ENCODE measurements at places on chromosomes 3 and 15.

- no peak for DNase-seq
Observed at GRCh38 chr15:101013769-101014675, 94.9 kb downstream of the LRRK1 start.

DNA sequence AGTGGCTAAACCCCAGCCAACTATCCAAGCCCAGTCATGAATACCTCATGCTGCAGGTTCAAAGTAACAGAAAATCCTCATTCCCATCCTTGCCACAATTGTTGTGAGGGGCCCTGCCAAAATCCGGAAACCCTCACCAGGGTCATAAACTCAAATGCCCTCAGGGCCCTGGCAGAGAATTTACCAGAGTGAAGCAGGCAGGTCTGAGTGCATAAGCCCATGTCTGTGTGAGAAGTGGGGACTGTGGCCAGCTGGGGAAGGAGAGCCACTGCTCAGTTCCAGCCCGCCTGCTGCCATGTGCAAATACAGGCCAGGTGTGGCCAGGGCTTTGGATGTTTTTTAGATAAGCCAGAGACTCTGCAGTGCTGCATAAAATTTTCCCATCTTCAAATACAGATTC is 7.0 kb downstream of the CEP152 start:
- DNase-seq = no peak

GRCh38 chr3:160574636-160575035 is 9.3 kb upstream of the KPNA4 start:
- no peak for DNase-seq

GRCh38 chr3:135503760-135504686 is 461.5 kb upstream of the PPP2R3A start:
- no peak for DNase-seq

GRCh38 chr15:67043939-67044771 is 21.2 kb upstream of the SMAD3 start:
- no peak for DNase-seq

GRCh38 chr3:26719134-26719533 is 96.6 kb downstream of the LRRC3B start:
- DNase-seq = no peak

DNA sequence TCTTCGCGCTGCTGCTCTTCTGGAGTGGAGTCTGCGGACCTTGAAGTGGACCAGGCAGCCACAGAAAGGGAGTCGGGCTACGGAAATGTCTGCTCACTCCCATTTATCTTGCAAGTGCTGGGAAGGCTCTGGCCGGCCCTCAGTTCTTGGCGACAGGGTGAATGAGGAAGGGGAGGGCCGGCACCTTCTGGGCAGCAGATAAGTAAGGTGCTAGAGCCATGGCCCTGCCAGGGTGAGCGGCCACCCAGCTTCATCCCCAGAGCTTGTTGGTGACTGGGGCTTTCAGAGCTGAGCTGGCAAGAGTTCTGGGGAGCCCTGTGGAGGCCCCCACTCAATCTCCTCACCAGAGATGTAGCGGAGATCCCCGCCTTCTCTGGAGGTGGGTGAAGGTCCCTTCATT is 103.5 kb downstream of the ASB7 start:
- no peak for DNase-seq

- DNase-seq = no peak
Observed at GRCh38 chr3:23888617-23889228, 28.1 kb downstream of the NKIRAS1 start.

- no peak for DNase-seq
Observed at GRCh38 chr3:129276385-129276784, 2.3 kb upstream of the HMCES start.

DNA sequence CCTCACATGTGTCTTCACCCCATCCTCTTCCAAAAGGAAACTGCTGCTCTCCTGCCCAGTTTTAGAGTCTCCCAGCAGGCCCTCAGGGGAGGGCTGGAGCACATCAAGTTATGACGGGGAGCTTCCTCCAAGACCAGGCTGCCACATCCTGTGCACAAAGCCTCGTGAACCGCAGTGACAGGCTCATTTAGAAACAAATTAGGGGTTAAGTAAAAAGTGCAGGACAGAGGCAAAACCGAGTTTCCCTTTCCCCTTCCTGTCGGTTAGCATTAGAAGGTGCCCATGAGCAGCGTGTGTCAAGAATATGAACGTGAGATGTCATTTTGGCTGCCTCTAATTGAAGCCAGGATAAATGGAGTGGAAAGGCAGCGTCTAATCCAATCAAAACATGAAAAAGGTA is 199.7 kb downstream of the ARRDC4 start:
- DNase-seq = no peak

DNA sequence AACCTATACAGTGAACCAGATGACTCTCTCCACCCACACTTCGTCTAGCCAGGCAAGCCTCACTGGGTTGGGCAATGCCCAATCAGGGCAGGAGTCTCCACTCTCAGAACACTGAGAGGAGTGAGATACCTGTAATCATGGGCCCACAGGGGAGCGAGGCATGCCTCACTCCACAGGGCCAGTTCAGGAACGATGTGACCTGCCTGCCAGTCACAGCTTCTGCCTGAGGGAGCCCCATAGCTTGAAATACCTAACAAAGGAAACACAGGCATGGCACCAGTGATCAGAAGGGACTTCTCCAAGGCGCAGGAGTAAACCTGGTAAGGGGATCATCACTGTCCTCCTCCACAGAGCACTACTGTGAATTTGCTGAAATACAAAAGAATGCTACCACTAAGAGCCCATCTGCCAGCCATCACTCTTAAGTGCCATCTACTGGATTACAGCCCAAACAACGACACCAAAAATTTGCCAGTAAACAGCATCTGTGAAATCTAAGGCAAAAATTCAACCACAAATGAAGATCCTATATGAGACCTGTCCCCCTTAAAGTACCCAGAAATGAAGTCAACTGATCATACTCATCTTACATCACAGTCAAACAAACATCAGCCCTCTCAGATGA is 689.9 kb upstream of the SEMA6D start:
- no peak for DNase-seq

DNA sequence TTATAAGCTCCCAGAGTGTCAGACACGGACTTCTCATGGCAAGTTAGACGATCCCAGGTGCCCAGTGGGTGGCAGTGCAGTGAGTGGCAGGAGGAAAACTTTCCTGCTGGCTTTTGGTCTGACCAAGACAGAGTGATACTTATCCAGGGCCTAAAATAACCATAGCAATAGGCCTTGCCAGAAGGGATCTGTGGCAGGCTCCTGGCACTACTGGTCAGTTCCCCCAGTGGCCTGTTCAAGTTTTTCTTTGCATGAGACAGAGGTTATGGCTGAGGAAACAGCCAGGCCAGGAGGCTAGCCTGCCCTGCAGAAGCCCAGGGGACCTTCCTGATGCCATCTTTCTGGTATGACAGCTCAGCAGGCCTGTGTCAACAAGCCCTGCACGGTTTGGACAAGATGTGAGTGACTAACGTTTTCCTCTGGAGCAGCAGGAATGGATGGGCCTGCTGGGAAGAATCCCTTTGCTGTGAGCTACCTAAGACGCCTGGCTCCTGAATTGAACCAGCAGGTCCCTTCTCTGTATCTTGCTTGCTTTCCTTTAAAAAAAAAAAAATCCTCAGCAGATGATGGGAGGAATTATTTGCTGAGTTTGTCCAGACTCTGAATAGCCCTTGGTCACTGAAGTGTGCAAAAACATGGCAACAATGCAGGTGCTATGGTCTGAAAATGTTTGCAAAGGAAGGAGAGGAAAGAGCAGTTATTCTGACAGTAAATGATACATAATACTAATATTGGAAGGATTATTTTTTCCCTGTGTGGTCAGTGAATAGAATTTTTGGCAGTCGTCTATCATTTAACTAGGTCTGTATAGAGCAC is 18.0 kb downstream of the SCG5 start:
- no peak for DNase-seq

GRCh38 chr3:153070511-153070868 is 91.5 kb upstream of the RAP2B start:
- no peak for DNase-seq

DNA sequence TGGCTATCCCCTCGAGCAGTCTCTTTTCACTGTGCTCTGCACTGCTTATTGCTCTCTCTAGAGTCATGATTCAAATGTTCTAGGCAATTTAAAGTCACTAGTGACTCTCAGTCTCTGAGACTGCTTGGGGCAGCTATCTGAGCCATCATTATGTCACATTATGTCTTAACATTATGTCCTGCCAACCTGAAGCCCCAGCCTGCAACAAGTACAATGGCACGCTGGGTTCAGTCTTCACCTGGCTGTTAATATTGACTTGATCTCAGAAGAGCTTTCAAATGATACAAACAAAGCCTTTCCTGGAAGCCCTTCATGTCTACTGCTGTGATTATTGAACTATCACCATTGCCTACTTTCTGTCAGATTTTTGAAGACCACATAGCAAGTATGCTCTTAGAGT is 128.1 kb upstream of the GRM7 start:
- DNase-seq = no peak

- DNase-seq = no peak
Observed at GRCh38 chr3:124149771-124150170, 157.8 kb upstream of the ROPN1 start.

DNA sequence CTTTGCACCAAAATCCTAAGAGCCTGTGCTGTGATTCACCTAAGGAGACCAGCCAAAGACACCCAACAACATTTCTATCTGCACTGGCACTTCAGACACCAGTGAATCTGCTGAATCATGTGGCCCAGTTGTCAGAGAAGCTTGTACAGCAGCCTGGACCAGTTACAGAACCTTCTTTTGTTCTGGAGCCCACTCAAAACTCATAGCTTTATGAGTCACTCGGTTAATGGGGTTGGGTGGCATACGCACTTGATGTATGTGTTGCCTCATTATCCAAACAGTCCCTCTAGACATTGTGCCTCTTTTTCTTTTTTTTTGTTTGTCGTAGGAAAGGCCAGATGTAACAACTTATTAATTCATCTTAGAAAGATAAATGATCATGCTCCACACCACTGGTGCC is 25.6 kb upstream of the GOLGA6L2 start:
- DNase-seq = no peak

- no peak for DNase-seq
Observed at GRCh38 chr3:127991681-127992080, 60.6 kb upstream of the SEC61A1 start.

GRCh38 chr15:65638681-65639089 is 16.9 kb downstream of the SLC24A1 start:
- DNase-seq = no peak

DNA sequence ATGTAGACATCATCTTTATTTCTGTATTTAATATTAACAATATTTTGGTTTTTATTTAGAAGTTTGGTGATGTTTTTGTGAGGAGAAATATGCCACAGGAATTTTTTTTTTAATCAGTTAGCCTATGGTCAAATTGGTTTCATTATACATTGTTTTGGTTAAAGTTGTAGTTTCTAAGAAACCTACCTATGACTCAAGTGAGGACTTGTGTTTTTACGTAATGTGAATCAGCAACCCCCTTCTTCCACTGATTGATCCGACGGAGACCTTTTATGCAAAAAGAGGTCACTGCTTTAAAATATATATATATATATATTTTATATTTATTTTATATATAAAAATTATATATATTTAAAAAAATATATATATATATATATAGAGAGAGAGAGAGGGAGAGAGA is 698.1 kb downstream of the FHIT start:
- no peak for DNase-seq

DNA sequence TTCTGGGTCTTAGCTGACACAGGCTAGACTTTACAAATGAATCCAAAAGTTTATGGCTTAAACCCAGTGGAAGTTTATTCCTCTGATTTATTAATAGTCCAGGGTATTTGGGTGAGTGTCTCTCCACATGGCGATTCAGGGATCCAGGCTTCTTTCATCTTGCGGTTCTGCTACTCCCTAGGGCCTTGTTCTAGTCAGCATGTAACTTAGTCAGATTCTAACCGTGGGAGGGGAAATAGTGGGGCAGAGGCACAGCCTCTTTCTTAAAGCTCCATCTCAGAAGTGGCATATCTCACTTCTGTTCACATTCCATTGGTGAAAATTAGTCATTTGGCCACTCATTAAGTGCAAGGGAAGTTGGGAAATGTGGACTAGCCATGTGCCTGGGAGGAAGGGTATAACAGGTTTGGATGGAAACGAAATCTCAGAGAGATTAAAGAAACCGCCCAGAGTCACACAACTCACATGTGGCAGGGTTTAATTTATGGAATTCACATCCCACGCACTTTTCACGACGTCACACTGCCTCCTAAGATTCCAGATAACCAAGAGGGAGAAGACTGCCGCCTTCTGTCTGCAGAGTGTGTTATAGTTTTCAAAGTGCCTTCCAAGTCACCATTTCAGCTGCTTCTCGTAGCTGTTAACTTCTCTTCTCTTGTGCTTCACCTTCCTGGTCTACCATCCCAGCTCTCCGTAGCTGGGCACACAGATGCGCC is 11.4 kb upstream of the RASGRF1 start:
- no peak for DNase-seq

DNA sequence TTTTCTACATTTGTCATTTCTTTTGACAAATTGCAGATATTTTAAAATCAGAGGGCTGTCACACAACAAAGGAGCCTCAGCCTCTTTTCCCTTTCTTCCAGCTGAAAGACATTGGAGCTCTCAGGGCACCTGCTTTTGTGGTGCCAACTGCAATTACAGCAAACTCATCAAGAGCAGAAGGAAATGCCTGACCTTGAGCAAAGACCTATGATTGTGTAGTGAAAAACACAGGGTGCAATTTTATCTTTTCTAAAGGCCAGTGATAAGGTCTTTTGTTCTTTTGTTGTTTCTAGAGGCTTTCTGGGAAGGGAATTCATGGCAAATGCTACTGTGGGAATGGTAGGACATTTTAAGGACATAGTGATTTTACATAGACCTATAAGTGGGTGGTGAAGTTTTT is 214.3 kb downstream of the OXSM start:
- DNase-seq = no peak

GRCh38 chr15:89673165-89673512 is 6.0 kb downstream of the PLIN1 start:
- DNase-seq = peak; percentile 13

DNA sequence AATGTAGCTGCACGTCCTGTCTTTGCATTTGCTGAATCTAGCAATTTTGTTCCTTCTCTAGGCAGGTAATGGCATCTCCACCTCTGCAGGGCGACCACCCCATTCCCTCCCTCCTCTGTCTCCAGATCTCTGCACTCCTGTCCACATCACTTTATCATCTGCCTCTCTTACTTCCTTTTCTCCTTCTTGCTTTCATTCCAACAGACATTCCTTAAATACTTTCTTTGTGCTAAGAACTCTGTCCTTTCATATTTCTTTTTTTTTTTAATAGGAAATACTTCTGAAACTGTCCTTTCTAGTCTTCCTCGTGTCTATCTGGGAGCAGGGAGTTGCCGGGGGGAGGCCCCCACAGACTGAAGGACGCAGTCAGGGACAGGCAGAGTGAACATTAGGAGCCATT is 7.2 kb downstream of the ITIH3 start:
- DNase-seq = no peak

DNA sequence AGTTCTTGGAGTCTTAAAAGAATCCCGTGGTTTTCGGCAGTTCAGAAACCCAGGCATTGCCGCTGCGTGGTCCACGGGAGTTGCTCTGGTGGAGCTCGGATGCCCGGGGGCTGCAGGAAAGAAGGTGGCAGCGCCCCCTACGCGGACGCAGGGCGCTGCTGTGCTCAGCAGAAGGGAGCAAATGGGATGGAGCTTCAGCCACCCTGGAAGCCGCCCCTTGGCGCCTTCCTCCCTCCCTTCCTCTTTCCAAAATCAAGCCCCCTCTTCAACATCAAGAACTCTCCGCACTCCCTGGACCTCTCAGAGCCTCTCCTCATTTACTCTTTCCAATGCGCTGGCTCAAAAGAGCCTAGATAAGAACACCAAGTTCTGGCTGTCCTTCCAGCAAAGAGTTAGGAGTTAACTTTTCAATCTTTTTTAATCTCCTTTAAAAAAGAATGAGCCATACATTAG is 880 bp upstream of the CHRNA7 start:
- no peak for DNase-seq

Measured in stimulated activated CD8-positive, alpha-beta memory T cell treated with anti-CD3 and anti-CD28 coated beads, Interleukin-15, amount 100 ng/mL, for 48 hours (primary cell).